ENCODE measurements at places on chromosomes 6 and 20.

DNA sequence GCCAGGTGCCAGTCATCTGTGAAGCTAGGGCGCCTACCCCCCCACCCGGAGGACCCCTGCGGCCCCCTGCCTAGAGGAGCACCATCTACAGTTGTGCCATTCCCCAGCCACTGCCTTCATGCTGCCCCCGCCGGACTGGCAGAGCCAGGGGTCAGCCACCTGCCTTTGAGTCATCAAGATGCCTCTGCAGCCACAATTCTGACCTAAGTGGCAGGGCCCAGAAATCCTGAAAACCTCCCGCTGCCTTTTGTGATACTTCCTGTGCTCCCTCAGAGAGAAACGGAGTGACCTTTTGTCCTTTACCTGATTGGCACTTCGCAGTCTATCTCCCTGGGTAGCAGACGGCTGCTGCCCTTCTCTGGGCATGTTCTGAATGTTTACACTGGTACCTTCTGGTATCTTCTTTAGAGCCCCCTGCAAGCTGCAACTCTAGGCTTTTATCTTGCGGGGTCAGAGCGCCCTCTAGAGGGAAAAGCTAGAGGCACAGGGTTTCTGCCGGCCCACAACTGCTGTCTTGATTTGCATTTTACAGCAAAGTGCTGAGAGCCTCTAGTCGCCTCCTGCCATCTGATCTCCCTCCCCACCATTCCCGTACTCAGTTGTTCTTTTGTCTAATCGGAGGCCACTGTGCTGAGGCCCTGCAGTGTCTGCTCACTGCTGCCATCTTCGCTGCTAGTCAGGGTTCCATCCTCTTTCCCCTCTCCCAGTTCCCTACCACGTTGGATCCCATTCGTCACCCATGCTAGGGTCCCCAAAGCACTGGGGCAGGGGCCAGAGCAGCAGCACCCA is 26.9 kb downstream of the SPATA2 start:
- DNase-seq = peak; percentile 35

DNA sequence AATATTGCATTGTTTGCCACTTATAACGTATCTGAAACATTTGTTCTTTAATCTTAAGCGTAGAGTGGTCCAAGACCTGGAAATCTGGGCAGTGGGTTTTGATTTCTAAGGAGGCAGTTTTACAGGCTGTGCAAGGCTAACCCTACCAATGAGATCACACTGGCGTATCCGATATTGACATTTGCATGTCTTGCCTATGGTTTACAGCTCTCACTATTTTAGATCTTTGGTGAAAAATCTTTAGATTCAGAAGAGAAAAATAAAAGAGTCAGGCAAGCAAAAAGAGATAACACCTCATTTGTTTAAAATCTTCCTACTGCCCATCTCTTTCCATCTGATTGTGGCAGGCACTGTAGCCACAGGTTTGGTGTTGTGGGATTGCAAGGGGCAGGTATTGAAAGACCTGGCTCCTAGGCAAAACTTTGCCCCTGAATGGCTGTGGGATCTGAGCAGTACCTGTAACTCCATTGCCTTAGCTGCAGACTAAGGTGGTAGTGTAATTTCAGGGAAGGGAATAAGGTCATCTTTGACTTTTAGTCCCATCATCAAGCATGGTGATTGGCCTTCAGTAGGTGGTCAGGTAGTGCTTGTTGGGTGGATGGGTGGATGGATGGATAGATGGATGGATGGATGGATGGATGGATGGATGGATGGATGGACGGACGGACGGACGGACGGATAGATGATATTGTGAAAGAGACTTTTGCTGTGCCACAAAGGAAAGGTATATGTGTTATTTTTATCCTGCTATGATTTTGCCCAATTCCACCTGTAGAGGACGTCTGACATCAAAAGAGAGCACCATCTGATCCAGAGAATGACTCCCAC is 1.9 kb downstream of the TNFAIP3 start:
- no peak for DNase-seq

DNA sequence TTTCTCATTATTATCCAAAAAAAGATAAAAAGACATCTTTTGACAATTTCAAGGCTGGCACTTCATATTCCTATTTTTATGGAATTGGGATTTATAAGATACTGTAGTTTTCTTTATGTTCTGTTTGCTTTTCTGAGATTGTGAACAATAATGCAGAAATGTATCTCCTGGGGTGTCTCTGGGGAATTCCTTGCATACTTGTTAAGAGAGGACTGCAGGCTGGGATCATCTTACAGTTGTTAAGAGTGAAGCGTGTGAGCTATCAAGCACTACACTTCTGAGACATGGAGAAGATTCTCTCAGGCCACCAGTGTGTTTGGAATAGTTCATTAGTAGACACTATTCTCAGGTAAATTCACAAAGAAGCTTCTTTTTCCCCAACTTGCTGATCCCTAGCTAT is 963.3 kb upstream of the GJE1 start:
- no peak for DNase-seq

DNA sequence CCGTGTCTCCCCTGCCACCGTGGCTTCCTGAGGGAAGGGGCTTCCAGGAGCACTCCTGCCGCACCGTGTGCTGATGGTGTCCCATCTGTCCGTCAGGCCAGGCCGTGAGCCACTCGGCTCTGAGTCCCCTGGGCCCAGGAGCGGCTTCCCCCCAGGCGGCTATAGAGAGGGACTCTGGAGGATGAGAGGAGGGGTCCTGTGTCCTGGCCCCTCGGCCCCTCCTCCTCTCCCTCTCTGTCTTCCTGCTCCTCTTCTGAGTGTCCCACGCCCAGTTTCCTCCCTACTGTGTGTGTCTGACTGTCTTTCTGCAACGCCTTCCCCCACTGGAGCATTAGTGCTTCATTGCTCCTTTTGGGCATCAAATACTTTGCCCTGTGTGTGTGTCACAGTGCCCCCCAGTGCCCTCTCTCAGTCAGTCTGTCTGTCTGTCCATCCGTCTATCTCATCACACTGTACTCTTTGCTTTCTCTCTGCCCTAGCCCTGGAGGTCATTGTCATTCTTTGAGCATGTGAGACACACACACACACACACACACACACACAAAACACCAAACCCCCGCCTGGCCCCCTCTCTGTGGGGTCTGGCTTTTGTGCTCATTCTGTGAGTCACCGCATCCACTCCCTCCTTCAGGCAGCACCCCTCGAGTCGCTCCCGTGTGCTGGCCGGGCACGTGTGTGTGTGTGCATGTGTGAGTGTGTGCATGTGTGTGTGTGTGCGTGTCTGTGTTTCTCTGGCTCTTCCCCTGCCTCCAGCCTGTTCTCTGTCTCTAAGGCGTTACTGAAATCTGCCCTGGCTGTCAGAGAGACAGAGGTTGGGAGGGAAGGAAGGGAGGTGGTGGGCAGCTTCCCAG is 71.9 kb downstream of the SRC start:
- DNase-seq = no peak

DNA sequence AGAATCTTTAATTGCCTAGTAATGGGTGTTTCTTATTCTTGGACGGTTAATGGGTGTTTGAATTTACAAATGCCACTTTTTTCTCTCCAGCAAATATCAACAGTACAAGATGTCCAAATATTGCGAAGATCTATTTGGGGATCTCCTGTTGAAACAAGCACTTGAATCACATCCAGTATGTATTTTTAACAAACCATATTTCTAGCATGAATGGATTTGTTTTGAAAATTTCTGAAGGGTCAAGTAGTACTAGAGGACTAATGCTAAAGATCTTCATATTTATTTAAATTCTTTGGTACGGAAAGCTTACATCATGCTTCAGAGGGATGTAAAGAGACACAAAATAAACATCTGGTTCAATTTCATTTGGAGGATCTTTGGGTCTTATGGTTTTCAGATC is 123.9 kb upstream of the LAMP5 start:
- DNase-seq = no peak

DNA sequence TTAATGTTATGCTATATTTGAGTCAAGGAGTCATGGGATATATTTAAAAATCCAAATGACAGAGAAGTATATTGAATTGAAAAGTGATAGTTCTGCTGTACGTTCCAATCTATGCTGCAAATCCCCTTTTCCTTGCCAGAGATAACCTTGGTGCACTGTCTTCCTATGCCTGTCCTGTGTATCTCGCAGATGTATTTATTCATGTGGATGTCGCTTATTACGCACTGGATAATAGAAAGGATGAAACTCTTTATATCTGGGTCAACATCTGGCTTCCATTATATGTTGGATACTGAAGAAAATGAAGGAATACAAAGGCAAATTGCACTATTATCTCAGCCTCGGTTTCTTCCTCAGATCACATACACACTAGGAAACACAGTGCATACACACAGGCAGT is 331.3 kb downstream of the BCKDHB start:
- no peak for DNase-seq

DNA sequence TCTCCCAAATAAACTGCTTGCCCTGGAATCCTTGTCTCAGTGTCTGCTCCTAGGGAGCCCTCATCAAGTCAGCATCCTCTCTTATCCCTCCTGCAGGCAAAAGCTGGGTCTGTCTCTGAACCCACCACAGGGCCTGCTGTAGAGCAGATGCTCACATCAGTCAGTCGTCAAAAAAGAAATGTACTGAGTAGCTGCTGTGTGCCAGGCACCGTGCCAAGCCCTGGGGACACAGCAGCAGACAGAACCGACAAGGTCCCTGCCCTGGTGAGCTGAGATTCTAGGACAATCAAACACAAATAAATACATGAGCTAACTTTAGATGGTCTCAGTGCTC is 68.5 kb downstream of the EYA2 start:
- DNase-seq = no peak

DNA sequence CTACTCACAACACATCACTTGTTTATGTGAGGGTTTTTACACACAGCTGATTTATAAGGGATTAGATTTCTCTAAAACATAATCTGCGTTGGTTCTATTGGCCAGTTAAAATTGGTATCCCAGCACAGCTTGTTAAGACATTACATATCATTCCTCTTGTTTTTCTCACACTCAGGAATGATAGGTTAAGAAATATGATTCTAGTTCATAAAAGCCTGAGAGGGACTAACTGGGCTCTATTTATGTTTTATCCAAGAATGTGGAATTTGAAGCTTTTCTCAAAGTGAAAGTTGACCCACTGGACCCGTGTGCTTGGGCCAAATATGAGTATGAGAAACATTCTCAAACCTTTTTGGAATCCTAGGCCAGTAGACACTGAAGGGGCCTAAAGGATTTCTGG is 117.3 kb downstream of the TMEM170B start:
- no peak for DNase-seq

DNA sequence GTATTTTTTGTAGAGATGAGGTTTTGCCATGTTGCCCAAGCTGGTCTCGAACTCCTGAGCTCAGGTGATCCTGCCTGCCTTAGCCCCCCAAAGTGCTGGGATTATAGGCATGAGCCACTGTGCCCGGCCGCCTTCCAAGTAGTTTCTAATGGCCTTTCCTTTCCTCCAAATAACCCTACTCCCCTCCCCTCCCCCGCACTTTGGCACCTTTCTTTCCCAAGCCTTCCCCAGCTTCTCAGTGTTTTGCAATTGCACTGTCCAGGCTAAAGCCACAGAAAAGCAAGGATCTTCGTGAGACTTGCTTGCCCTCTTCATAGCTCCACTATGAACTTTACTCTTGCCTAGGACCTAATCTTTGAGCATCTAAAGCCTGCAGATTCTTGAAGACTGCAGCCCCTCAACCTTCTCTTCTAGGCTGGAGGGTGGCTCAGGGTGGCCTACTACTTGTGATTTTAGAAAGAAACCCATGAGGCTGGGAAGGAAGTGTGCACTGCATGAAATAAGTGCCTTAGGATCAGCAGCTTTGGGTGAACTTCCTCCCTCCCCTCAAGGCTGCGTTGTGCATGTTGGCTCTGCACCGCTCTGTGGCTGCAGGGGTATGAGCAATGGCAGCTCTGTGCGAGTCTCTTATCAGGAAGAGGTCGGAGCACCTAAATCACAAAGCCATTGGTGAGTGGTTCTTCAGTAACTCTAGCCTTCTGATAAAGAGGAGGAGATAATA is 152.4 kb upstream of the SNX9 start:
- DNase-seq = no peak

DNA sequence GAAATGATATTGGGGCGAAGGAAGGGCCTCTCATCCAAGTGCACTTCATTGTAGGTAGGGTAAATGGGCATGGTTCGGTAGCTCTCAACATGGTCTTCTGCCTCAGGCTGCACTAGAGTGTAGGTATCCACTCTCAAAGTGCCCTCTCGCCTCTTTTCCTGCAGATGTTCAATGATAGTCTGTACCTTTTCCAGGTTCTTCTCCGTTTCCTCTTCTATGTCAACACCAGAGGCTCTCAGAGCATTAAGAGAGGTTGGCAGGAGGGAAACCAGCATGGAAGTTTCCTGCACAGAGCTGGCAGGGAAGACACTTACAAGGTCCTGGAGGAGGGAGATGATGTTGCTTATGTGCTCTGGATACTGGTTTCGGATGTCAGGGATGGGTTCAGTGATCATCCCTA is 7.1 kb downstream of the ZNFX1 start:
- no peak for DNase-seq

GRCh38 chr20:24095756-24096155 is 107.2 kb upstream of the GGTLC1 start:
- DNase-seq = no peak

DNA sequence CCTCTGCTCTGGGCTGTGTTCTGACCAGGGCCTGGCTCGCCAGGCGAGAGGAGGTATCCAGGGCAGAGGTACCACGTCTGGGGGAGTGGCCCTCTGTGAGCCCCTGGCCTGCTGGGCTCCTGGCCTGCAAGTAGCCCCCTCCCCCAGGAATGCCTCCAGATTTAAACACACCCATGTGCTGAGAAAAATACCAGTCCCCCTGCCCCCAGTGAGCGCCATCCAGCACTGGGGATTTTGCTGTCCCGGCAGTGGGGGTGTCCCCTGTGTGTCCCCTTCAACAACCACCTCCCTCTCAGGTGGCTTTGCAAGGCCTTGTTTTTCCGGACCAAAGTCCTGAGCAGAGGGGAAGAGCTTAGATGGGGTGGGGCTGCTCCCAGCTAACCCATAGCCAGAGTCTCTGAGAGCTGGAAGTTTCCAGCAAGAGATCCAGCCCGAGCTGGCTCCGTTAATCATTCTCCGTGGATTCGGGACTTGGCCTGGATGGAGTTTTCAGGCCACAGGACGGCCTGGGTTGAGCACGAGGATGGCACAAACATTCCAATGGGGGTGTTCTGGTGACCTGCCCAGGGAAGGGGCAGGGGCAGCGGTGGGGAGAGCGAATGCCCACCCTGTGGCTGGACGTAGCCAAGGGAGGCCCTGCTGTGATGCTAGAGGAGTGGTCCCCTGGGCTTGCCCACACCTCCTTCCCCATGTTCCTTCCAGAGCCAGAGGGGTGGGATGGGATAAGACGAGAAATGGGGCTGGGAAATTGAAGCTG is 29.0 kb downstream of the PCK1 start:
- no peak for DNase-seq

DNA sequence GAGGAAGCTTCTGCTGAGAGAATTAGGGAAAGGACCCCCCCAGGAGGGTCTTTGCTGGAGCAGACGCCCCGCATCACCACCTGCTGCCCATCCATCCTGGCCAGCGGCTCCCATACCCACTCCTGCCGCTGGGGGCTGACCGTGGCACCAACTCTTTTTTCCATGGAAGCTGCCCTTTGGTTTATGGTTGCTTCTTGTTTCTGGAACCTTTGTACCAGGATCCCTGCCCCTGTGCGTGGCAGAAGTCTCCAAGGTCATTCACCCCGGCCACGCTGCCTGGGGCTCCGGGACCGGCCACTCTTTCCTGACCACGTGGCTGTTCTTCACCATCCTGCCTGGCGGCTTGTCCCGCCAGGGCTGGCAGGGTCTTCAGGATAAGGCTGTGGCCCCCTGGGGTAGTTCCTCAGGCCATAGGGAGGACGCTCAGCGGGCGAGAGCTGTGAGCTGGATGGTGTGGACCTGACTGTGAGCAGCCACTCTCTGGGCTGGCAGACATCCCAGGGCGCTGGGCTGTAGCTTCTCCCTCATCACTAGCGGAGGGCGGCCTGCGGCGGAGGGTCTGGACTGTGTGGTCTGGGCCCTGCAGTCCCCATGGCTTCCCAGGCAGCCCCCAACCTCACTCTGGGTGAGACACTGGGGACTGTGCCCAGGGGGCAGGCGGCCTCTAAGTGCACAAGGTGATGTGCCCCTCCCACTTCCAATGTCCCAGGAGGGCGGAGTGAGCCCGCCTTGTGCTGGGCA is 22.8 kb upstream of the RBBP8NL start:
- no peak for DNase-seq

Measured in COR-L47 (cell line).